ENCODE measurements at places on chromosomes 11 and 22. TPM values are rescaled to one million over a fixed set of nuclear protein-coding genes. Genes with fewer than 3 reads are reported as not detected.

The PATE2 gene
- total RNA-seq, result not detected

The ASRGL1 gene
- total RNA-seq, result 22.6 TPM

The DCDC1 gene
- total RNA-seq, result not detected

The CD3D gene
- total RNA-seq, result 1.3 TPM

The CDC42BPG gene
- 0.55 TPM for total RNA-seq

DNA sequence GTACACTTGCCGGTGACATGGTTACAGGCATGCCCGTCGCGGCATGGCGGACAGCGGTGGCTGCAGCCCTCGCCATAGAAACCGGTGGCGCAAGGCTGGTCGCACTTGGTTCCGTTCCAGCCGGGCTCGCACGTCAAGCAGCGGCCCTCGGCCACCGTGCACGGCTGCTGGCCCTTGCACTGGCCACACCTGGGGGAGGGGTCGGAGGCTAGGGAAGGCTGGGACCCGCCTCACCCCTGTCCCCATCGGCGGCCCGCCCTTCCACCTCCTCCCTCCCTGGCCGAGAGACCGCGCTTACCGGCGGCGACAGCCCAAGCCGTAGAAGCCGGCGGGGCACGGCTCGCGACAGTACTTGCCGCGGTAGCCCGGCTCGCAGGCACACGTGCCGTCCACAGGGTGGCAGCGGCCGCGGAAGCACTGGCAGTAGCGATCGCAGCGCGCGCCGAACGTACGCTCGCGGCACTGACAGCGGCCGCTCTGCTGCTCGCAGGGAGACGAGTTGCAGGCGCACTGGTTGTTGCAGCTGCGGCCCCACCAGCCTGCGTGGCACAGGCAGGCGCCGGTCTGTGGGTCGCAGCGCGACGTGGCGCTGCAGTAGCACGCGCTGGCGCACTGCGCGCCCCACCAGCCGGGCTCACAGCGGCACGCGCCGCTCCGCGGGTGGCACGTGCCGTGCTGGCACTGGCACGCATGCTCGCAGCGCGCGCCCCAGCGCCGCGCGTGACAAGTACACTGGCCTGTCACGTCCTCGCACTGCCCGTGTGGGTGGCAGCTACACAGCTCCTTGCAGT lies 6.7 kb downstream of the SCARF2 start:
- DNase-seq, result peak; percentile 85

- DNase-seq, result no peak
Observed at GRCh38 chr11:65639623-65640482, 2.0 kb downstream of the SIPA1 start.

DNA sequence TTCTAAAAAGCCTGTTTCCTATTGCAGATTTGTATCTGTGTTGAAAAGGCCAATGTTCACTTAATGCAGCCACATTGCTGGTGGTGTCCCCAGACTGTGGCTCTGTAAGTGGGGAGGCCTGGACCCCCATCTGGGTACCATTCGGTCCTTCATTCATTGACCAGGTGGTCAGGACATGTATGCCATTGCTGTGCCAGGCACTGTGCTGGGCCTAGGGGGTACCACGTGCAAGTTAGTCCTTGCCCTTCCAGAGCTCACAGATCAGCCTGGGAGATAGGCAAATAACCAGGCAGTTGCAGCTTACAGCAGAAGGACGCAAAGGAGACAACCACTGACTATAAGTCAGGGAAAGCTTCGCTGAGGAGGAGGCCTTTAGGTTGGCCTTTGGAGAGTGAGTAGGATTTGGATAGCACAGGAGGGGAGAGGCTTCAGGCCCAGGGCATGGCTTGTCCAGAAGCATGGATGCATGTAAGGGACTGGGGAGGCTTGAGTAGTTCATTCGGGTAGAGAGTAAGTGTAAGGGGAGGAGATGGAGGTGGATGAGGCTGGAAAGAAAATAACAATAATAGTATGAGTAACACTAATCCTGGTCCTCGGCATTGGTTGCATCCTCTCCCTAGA lies 5.0 kb downstream of the PRDM11 start:
- peak; percentile 53 for DNase-seq

GRCh38 chr11:117548876-117549275 lies 221.2 kb downstream of the CEP164 start:
- DNase-seq, result no peak

GRCh38 chr22:45848904-45849303 lies 128.1 kb downstream of the WNT7B start:
- DNase-seq, result no peak

DNA sequence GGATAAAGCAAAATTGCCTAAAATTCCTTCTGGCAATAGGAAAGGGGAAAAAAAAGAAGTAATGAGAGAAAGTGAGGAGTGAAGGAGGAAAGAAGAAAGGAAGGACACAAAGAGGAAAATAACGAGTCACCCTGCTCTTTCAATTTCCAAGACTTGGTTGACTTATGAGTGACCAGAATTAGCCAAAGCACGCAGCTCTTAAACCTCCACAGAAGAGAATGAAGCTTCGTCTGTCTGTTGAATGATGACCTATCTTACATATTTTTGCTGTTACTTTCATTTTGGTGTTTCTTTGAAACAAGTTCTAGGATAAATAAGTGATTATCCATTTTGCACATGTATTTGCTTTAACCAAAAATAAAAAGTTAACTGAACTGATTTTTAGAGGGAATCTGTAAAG lies 728 bp downstream of the MMP27 start:
- DNase-seq, result no peak

- DNase-seq, result no peak
Observed at GRCh38 chr22:49814164-49814686, 13.4 kb downstream of the BRD1 start.

GRCh38 chr11:130161441-130162145 lies 2.0 kb downstream of the ST14 start:
- no peak for DNase-seq

GRCh38 chr11:19628018-19628417 lies 84.6 kb upstream of the NAV2 start:
- no peak for DNase-seq

- no peak for DNase-seq
Observed at GRCh38 chr22:42717197-42717928, 3.3 kb downstream of the A4GALT start.

- DNase-seq, result no peak
Observed at GRCh38 chr11:82733444-82734119, at the start of gene FAM181B. Gene FAM181B, minus strand, starts transcription at chr11:82733864. Its CDS starts 135 bp downstream, at chr11:82733729.

GRCh38 chr11:112962579-112963367 lies 1.6 kb downstream of the NCAM1 start:
- peak; percentile 90 for DNase-seq

GRCh38 chr11:371051-371450 lies 1.8 kb downstream of the B4GALNT4 start:
- no peak for DNase-seq

DNA sequence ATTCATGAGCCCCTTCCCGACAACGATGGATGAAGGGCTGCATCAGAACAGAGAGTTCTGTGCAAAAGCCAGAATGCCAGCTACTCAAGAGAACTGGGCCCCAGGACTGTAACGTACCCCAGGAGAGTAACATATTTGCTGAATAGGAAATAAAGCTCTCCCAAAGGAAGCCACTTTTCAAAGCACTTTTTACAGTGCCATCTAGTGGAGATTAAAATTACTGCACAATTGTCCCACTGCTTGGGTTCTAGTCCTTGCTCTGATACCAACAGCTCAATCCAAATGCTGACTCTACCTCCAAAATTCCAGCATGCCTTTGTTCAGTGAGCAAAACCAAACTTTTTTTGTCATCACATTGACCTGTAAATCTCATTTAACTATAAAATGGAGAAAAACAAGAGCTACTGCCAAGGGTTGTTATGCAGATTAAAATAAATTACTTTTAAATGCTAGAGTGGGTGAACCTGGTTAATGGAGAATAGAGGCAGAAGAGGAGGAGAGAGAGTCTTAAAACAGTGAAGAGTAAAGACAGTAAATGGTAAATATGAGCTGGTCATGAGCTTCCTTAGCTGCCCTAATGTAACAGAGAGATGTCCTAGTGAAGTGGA lies 87.6 kb upstream of the FSHB start:
- no peak for DNase-seq
